ENCODE measurements at places on chromosomes 3 and 15.
A peak's percentile ranks its signal among the peaks of the same experiment; 100 is the strongest.

DNA sequence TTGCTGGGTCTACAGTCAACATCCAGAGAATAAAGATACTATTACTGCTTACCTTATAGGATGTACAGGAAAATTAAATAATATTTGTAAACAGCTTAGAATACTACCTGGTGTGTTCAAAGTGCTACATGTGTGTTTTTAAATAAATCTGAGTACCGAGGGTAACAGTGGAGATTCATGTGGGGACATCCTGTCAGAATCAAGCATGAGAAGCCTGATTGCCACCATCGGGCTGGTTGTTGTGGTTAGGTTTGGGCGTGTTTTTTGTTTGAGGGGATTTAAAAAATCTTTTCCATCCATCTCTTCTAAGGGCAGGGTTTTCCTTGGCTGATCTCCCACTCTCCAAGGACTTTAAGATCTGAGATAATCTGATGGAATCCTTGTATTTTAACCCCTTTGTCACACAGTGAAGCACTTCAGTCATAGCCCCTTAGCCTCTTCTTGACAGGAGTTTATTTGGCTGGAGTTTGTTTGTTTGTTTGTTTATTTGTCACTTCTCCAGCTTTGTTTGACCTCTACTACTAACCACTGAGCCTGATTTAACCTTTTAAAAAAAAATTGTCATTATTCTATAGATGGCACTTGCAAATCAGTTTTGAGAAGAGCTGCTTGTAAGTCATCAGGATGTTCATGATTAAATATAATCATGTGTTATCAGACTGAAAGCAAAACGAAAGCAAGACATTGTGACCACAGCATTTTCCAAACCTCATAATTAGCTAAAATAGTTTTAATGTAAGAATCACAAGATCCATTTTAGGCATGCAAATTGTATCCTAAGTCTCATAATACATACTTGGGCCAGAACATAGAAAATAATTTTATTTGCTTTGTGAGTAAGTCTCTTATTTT, 72.8 kb upstream of the RARB start:
- DNase-seq, result no peak

GRCh38 chr15:101151288-101151687, 100.6 kb downstream of the CHSY1 start:
- DNase-seq, result no peak

DNA sequence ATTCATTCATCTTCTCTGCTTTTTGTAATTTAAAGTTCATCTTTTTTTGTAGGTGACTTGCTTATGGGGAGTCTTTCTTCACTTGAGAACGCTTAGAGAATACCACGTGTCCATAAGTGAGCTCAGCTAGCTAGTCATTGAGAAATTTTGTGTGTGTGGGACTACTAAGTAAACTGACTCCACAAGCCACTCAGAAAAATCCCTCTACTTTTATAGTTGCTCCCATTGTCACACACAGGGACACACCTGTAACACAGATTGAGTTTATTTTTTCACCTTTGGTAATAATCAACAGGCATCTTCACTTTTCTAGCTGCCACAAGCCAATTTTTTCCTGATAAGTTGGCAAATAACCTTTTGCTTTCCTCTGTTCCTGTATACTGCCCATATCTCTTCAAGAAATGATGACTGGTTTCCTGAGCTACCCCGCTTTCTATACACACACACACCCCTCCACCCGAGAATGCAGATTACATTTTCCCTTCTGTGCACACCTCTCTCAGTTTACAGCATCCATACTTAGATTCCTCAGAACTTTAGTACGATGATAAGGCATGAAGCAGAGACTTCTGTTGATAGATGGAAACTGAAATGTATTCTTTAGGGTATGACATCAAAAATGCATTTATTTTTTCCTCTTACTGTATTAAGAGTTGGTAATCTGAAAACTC, 4.6 kb downstream of the TSC22D2 start:
- peak; percentile 35 for DNase-seq

DNA sequence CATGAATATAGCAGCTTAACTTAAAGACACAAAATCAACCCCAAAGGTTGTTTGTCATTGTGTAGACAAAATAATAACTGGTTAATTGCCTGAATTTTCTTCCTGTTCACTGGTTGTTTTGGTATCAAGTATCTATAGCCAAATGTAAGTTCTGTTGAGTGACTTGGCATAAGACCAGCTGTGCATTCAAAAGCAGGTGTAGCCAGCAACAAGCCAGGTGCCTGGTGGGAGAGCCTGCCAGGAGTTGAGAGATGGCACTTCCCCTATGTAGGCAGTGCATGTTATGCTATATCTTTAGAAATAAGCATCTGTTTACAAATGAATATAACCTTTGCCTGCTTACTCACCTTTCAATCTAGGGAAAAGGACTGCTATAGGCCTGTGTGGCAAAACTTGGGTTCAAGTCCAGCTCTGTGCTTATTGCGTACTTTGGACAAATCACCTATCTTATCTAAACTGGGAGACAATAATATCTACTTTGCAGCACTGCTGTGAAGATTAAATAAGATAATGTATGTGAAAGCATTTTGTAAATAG, 84.9 kb upstream of the TBL1XR1 start:
- no peak for DNase-seq

- no peak for DNase-seq
Measured at GRCh38 chr3:143951351-143951971, 20.2 kb upstream of the DIPK2A start.

DNA sequence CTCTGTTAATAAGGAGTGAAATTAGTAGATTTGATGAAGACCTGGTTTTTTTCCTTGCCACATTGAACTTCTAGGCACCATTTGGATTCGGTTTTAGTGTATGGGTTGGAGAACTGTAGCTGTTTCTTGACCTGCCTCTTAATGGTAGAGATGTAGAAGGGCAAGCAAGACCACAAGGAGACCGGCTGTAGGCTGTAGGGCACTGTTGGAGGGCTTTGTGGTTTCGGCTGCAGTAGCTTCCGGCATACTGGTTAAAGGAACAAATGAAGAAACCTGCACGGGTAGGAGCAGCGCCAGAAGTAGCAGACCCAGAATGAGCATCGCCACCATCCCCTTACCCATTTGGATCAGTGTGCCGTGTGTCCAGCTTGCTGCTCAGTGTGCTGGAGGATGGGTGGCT, 7.9 kb downstream of the PCLAF start:
- DNase-seq, result no peak

- DNase-seq, result no peak
Measured at GRCh38 chr15:31550211-31550977, 223.8 kb downstream of the KLF13 start.

DNA sequence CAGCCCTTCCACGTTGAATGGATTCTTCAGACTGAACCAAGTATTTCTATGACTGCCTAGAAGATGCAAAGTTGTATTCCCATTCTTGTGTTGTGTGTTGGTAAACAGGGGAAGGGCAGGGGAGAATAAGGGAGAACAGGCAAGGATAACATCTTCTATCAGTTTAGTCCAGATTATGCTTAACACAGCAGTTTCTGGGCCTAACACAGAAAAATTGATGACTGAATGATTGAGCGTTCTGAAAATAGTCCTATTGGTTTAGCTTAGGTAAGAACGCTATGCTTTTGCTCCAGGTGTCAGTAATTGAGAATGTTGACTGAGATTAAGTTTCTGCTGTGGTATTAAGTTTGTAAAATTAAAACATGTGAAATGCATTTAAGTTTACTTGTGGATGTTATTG, 8.6 kb downstream of the FOXB1 start:
- no peak for DNase-seq

DNA sequence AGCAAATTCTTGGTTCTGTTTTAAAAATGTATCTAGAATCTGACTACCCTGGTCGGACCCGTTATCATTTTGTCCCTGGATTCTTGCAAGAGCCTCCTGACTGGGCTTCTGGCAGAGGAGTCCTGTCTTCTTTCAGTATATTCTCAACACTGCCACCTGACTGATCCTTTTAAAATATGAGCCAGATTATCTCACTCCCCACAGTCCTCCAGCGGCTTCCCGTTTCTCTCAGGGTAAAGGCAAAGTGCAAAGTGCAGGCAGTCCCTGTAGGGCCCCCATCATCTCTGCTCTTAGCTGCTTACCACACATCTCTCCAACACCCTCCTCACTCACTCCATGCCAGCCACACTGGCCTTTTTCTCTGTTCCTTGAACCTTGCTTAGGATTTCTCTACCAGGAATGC, 28.4 kb downstream of the CRTC3 start:
- no peak for DNase-seq

DNA sequence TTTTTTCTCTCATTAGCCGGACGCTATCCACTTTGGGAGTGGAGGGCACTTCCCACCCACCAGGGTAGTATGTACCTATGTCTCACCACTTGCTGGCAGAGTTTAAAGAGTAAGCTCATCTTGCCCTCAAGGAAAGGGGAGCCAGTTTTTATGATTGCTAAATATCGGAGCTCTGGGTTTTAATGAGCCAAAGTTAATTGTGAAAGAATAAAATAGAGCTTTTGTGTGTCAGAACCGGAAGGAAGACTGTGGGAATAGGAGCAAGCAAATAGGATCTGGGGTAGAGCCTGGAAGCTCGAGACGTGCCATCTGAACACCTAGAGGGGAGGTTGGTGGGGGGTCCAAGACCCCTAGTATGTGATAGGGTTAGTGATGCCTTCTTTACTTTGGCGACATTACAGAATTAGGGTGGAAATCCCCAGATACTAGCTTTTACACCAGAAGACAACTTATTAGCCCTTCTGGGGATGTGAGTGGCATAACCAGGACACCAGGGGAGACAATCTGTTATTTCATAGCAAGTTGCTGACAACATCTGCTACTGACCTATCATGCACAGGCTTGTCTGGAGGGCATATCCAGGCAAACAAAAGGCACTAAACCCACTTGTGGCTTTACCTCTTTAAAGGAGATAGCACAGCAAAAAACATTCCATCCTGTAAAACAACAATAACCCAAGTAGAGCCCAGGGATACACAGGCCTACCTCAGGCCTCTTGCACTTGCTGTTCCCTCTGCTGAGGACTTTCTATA, 333.8 kb downstream of the ZNF621 start:
- DNase-seq, result no peak

DNA sequence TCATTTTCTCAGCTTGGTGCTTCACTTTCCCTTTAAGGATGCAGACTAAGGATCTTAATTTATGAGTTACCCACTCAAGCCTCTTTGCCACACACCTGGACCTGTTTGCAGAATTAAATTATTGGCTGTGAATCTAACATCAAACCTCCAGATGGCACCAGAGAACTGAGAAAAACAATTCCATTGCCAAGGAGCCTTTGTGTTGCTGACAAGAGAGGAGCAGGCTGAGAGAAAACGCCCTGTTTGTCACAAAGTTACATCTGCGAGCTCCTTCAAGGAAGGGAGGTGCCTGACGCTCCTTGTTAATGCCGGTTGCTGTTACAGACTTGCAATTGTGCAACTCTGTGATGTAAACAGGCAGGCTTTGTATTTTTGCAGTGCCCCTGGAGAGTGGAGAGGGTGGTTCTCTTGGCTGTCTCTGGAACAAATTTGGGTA, 36.3 kb upstream of the TMC3 start:
- DNase-seq, result peak; percentile 42

DNA sequence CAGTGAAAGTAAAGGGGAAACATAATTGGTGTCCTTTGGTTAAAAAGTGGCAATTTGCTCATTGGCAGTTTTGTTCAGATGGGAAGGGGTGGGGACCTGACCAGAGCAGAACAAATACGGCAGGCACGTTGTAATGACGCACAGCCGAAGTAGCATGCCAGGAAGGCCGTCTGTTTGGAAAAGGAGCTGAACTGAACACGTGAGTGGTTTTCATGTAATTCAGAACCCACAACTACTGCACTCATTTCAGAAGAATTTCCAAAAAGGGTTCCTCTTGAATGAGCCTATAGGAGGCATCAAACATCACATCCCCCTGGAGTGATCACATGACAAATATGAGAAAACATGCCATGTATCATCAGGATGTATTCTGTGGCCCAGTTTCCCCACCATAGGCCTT, 42.9 kb upstream of the LMCD1 start:
- DNase-seq, result peak; percentile 92

- DNase-seq, result peak; percentile 38
Measured at GRCh38 chr15:94164202-94164807, 67.1 kb upstream of the MCTP2 start.

DNA sequence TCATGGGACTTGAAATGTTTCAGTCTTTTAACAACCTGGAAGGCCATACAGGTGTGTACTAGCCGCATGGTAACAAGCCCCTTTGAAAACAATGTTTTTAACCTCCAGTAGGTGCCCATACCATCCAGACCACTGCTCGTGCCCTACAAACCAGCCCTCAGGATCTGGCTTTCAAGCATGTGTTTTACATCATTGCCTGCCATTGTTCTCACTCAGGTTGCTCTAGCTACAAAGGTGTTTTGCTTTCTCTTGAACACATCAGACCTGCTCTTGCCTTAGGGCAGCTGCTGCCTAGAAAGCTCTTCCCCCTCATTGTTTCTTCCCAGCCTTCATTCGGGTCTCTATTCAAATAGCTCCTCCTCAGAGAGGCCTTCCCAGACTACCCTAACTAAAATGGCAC, 32.3 kb upstream of the MAP3K13 start:
- no peak for DNase-seq

DNA sequence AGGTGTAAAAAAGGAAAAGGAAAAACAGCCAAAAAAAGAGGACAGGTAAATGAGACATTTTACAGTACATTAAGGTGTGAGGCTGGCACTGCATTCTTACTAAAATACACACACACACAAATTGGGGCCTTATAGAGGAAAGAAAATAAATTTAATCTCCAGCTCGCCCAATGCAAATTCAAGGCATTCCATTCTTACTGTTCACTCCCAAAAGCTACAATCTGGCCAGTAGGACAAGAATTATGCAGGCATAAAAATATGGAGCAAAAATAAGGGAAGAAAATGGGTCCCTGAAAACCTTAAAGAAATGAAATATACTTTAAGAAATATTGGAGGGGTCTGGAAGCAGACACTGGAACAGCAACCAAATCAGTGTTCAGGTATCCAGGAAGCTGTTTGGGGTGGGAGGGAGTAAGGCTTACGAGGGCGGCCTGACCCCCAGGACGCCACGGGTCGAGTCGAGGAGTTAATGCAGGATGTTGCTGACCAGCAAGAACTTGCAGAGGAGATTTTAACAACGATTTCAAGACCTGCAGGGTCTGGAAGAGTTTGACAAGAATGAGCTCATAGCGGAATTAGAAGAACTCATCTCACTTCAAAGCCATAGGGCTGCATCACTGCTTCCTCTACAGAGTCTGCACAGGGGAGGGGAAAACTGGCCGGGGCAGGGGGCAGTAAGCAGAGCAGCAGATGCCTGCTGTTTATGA, 245.5 kb downstream of the TBL1XR1 start:
- no peak for DNase-seq

GRCh38 chr15:66287461-66288057, 5.8 kb upstream of the DIS3L start:
- DNase-seq, result no peak

DNA sequence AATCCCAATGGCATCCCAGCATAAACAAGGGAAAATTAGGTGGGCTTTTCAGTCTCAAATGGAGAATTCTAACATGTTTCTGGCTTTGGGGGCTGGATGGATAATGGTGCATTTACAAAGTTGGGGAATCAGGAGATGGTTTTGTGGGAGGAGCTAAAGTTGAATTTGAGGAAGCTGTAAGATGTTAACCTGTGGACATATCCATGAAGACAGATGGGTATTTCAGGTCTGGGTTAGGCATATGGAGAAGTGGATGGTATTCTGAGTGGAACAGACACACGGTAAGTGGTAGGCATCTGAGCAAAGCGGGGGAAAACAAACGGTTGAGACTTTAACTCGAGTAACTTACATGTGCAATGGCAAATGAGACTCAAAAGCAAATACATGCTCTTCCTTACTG, 1.7 kb upstream of the LMLN start:
- no peak for DNase-seq
